ENCODE measurements at places on chromosomes 2 and 18. TPM values are rescaled to one million over a fixed set of nuclear protein-coding genes. Genes with fewer than 3 reads are reported as not detected.

DNA sequence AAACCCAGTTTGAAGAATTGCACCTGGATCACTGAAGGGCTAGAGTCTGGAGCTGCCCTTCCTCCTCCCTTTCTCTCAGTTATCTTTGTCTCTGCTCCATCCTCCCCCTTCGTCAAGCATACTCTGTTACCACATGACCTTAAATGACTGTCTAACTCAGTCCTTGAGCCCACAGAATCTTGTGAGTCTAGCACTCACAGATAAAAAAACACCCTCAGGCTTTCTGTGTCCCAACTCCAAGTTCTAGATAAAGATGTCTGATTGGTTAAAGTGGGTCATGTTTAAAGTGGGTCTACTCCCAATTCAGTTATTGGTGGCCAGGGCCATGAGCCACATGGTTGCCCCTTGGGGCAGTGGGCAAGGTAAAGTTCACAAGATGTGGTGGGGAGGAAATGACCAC, 53.5 kb upstream of the CYP1B1 start:
- DNase-seq = no peak

SAG gene
- not detected for polyA plus RNA-seq

GRCh38 chr2:54528311-54528955, 72.3 kb downstream of the SPTBN1 start:
- no peak for DNase-seq

GRCh38 chr2:138637061-138637460, 135.5 kb downstream of the SPOPL start:
- no peak for DNase-seq

LYPD1 gene
- 9.2 TPM for polyA plus RNA-seq

GRCh38 chr2:108579623-108580022, 45.4 kb downstream of the LIMS1 start:
- DNase-seq = no peak

ZNF396 gene
- polyA plus RNA-seq = 0.86 TPM

- no peak for DNase-seq
These were observed 659.3 kb upstream of the FANCL start for GRCh38 chr2:58900246-58901027.

GRCh38 chr2:70472221-70472890, 81.3 kb downstream of the TGFA start:
- no peak for DNase-seq

DNA sequence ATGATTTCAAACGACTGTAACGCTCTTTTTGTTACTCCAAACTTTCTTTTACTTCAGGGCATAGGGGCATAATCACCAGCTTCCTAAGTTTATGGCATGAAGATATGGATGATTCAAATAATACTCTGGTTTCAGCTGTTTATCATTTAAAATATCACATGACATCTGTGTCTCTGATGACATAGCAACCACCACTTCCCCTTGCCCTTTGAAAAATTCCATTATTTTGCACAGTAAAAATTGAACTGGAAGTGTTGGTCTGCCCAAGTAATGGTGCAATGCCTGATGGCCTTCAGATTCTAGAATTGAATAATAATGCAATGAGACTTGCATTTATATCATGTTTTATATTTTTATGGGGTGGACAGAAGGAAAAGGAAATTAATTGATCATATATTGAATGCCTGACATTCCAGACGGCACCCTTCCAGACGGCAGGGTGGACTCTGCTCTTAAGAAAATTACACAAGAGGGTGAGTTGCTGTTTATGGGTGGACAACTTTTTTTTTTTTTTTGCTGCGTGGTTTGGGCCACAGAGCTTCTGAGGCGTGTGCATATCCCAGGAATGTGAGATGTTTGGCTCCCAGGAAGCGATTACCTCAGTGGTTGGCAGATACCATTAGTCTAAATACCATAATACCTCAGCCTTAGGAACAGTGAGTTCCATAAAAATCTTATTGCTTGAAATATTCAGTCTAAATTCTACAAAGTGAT, 101.7 kb upstream of the ZNF521 start:
- DNase-seq = peak; percentile 81

- no peak for DNase-seq
These were observed 102.0 kb upstream of the PXDN start for GRCh38 chr2:1846046-1847015.

CTLA4 gene
- polyA plus RNA-seq = not detected

DNA sequence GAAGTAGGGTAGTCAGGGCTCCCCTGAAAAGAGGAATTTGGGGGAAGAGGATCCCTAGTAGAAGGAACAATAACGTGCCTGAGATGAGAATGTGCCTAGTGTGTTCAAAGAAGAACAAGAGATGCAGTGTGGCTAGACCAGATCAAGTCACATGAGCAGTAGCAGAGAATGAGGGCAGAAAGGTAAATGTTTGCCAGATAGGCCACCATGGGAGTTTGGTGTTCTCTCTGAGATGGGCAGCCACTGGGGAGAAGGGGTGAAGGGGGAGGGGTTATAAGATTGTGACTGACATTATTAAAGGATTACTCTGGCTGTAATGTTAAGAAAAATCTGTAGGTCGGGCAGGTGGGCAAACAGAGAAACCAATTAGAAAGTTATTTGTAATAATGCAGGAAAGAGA, 166.0 kb downstream of the LCLAT1 start:
- DNase-seq = no peak

DNA sequence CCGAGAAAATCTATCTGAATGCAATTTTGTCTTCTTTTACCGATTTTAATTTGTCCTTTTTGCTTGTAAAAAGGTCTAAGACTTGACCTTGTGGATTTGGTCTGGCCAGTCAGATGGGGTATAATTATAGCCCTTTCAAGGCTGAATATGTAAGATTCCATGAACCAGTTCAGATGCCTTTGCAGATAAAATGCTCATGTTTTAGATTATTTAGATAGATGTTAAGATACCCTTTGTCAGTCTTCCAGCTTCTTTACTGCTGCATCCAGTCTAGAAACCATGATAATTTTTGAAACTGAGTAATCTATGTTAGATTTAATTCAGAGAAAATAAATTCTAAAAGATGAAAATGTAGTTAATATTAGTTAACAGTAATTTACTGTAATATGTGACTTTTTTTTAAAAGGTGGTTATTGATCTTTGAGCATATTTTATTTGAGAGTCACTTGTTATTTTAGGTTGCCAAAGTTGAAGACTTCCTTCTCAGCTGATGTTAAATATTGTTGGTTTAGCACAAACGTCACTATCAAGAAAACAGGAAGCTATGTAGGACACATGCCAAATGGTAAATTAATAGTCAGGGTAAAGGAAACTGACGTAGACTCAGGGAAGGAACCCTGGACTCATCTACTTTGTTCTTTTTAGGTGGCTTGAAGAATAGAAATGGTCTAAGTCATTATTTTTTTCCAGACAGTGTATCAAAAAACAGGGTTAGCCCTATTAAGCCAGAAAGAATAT, 29.8 kb downstream of the BABAM2 start:
- DNase-seq = no peak

LGALSL gene
- polyA plus RNA-seq = 4.9 TPM

DNA sequence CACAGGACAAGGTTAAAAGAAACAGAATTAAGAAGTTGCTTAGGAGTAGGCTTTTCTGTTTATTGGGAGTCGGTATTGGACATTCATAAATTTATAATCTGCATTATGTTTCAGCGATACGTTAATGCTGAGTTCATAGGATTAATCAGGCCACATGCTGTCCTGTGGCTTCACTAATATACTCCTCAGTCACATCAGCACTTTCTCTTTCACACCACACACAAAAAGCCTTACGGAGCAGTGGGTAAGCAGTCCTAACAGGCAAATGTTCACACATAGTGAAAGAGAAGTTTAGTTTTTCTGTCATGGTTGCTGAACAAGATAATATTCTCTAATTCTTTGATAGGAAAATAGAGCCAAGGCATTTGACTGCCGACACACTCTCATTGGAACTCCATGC, 411.7 kb upstream of the RAB12 start:
- no peak for DNase-seq

DNA sequence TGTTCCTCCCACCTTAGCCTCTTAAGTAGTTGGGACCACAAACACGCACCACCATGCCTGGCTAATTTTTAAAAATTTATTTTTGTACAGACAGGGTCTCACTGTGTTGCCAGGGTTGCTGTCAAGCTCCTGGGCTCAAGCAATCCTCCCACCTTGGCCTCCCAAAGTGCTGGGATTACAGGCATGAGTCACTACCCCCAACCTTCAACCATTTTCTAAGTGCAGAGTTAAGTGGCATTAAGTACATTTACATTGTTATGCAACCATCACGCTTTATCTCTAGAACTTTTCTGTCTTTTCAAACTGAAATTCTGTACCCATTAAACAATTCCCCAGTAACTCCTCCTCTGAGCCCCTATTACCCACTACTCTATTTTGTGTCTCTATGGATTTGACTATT, 45.9 kb upstream of the AFF3 start:
- no peak for DNase-seq

DNA sequence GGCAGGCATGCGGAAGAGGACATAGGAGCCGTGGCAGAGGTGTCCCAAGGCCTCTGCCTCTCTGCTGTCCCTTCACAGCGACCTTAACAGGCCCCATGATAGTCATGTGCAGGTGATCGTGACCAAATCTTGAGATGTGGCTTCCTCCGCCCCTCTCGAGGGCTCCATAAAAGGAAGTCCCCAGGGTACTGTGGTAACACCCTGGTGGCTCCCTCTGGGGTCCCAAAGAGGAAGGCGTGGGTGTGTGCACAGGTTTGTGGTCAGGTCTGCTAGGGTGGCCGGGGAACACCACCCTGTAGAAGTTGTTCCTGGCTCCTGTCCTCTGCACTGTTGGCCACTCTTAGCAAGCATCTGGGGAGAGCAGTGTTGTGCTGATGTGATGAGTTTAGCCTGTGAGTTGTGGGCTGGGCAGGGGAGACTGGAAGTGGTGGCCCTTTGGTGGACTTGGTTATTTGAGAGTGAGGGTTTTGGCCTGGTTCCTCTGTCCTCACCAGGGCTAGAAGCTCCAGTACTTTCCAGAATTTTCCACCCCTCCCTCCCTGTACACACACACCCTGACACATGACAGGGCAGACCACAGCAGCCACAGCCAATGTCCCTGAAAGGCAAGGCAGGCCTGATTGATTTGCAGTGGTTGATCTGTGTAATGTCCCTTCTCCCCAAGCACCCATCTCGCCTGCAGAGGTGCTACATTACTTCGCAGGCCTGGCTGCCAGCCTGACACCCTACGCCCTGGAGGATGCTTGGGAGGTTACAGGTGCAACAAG, 68.9 kb upstream of the BOD1L2 start:
- no peak for DNase-seq

SLC9A4 gene
- not detected for polyA plus RNA-seq

FBXO36 gene
- 2.8 TPM for polyA plus RNA-seq
